ENCODE measurements at places on chromosomes 5 and 9.
A peak's percentile ranks its signal among the peaks of the same experiment; 100 is the strongest.

GRCh38 chr9:72882117-72882775 is 70.6 kb downstream of the ALDH1A1 start:
- DNase-seq: no peak
- H3K36me3 ChIP-seq: peaks cover 18% of the 10 kb centered on the region
- H3K4me3 ChIP-seq: no peak overlapping the region
- peaks cover 6% of the 10 kb centered on the region for H3K27me3 ChIP-seq

GRCh38 chr5:88364991-88365390 is 96.3 kb upstream of the TMEM161B start:
- DNase-seq: no peak
- H3K36me3 ChIP-seq: no peaks in the 10 kb centered on the region
- no peak overlapping the region for H3K4me3 ChIP-seq
- no peaks in the 10 kb centered on the region for H3K4me1 ChIP-seq
- no peak overlapping the region for H3K27ac ChIP-seq

GRCh38 chr9:14881006-14881405 is 29.2 kb downstream of the FREM1 start:
- H3K36me3 ChIP-seq: no peaks in the 10 kb centered on the region
- no peak overlapping the region for H3K27ac ChIP-seq
- no peaks in the 10 kb centered on the region for H3K27me3 ChIP-seq
- H3K4me3 ChIP-seq: no peak overlapping the region
- no peak for DNase-seq

GRCh38 chr5:146344155-146345118 is 5.8 kb downstream of the POU4F3 start:
- H3K27me3 ChIP-seq: peaks cover 67% of the 10 kb centered on the region
- H3K36me3 ChIP-seq: no peaks in the 10 kb centered on the region
- H3K4me3 ChIP-seq: no peak overlapping the region
- H3K4me1 ChIP-seq: no peaks in the 10 kb centered on the region
- no peak for DNase-seq
- H3K27ac ChIP-seq: no peak overlapping the region

- H3K27me3 ChIP-seq: peaks cover 4% of the 10 kb centered on the region
- peaks cover 28% of the 10 kb centered on the region for H3K4me1 ChIP-seq
- H3K27ac ChIP-seq: peak overlapping the region; percentile 76
- no peak overlapping the region for H3K4me3 ChIP-seq
- H3K36me3 ChIP-seq: peaks cover 21% of the 10 kb centered on the region
These were observed 90.2 kb upstream of the CACNA1B start for GRCh38 chr9:137787381-137787780.

DNA sequence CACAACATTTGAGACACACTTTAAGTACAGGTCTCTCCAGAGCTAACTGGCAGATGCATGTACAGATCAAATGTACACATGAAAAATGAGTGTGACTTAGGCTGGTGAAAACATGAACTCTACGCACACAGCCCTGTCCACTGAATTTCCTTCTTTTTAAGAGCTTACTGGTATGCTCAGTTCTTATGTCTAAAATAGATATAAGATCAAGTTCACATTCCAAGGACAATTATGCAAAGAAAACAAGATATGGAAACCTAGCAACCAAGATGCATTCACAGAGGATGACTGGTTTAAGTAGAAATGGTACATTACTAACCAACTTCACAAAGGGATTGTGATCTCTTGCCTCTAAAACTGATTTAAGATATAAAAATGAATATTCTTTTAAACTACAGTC is 56.7 kb downstream of the TLE1 start:
- H3K36me3 ChIP-seq: peaks cover 3% of the 10 kb centered on the region
- peak; percentile 91 for DNase-seq
- peaks cover 89% of the 10 kb centered on the region for H3K4me1 ChIP-seq
- peak overlapping the region; percentile 68 for H3K4me3 ChIP-seq

- peak overlapping the region; percentile 94 for H3K27ac ChIP-seq
- peaks cover 37% of the 10 kb centered on the region for H3K36me3 ChIP-seq
These were observed 25.5 kb downstream of the ADAM19 start for GRCh38 chr5:157549954-157550549.

- DNase-seq: no peak
- peaks cover 8% of the 10 kb centered on the region for H3K4me1 ChIP-seq
- H3K4me3 ChIP-seq: no peak overlapping the region
- H3K27ac ChIP-seq: no peak overlapping the region
- H3K36me3 ChIP-seq: no peaks in the 10 kb centered on the region
- H3K27me3 ChIP-seq: peaks cover 1% of the 10 kb centered on the region
These were observed 140.7 kb downstream of the PIK3R1 start for GRCh38 chr5:68356216-68356615.

DNA sequence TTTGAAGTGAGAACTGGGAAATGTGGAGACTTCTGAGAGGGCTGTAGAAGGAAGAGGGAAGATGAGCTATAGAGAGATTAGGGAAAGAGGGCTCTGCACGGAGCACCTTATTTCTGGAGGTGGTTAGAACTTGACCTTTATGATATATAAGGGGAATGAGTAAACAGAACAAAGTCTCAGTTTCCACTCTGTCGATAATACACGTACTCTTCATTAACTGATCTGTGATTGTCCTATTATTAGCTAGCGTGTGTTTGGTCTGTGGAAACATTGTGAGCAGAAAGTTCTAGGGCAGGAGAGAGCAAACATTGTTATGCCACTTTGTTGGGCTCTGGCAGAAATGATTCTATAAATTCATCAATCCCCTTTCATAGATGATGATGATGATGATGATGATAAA is 118.5 kb downstream of the UGCG start:
- no peaks in the 10 kb centered on the region for H3K27me3 ChIP-seq
- no peak overlapping the region for H3K4me3 ChIP-seq
- no peak overlapping the region for H3K27ac ChIP-seq
- DNase-seq: no peak
- peaks cover 47% of the 10 kb centered on the region for H3K4me1 ChIP-seq

DNA sequence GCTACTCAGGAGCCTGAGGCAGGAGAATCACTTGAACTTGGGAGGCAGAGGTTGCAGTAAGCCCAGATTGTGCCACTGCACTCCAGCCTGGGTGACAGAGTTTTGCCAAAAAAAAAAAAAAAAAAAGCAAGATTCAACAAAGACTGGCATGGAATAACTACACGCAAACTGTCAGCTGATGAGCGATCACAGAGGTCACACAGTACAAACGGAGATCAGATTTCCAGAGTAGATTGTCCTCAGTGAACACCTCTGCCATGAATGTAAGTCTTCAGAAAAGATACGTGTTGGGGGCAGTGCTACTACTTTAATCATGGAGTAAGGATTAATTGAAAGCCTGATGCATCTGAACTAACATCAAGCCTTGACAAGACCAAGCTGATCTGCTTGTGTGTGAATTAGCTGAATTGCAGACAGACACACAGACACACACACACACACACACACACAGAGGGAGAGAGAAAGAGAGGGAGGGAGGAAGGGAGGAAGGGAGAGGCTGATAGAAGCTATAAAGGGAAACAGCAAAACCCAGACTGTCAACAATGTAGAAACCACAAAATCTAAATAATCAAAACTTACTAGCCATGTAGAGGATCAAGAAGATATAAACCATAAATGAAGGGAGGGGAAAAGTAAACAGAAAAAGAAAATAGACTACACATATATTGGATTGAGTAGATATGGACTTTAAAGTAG is 222.9 kb upstream of the ZNF462 start:
- no peaks in the 10 kb centered on the region for H3K36me3 ChIP-seq
- no peak for DNase-seq
- H3K27ac ChIP-seq: no peak overlapping the region
- H3K4me3 ChIP-seq: no peak overlapping the region

DNA sequence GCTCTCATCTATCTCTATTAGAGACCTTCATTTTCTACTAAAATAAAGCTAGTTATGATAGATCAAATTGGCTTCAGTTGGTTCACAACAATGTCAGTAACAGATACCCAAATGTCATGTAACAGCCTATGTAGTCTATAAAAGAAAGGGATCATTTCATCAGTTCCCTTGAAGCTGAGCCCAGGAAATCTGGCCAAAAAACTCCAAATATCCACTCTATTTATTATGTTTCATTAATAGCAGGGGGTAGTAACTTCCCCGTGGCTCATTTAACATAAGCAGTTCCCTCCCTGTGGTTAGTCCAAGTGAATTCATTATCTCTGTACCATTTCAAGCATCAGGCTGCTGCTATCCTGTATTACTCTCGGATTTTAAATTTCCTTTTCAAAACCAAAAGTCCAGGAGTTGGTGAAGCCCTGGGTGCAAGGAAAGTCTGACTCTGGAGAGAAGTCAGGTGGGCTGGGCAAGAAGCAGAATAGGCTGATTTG is 66.0 kb downstream of the SH3PXD2B start:
- H3K4me1 ChIP-seq: peaks cover 12% of the 10 kb centered on the region
- H3K4me3 ChIP-seq: no peak overlapping the region
- H3K36me3 ChIP-seq: peaks cover 10% of the 10 kb centered on the region
- no peak overlapping the region for H3K27ac ChIP-seq
- no peak for DNase-seq

GRCh38 chr9:91131433-91131839 is 230.3 kb downstream of the AUH start:
- H3K36me3 ChIP-seq: no peaks in the 10 kb centered on the region
- peak overlapping the region; percentile 93 for H3K27ac ChIP-seq
- DNase-seq: peak; percentile 95

GRCh38 chr9:37104183-37104889 is 16.0 kb upstream of the ZCCHC7 start:
- peak overlapping the region; percentile 87 for H3K27ac ChIP-seq
- DNase-seq: peak; percentile 80
- peaks cover 4% of the 10 kb centered on the region for H3K27me3 ChIP-seq

- no peak overlapping the region for H3K4me3 ChIP-seq
- no peaks in the 10 kb centered on the region for H3K36me3 ChIP-seq
- H3K4me1 ChIP-seq: peaks cover 26% of the 10 kb centered on the region
- peaks cover 28% of the 10 kb centered on the region for H3K27me3 ChIP-seq
- no peak overlapping the region for H3K27ac ChIP-seq
These were observed 66.4 kb upstream of the COL15A1 start for GRCh38 chr9:98877311-98877710.

DNA sequence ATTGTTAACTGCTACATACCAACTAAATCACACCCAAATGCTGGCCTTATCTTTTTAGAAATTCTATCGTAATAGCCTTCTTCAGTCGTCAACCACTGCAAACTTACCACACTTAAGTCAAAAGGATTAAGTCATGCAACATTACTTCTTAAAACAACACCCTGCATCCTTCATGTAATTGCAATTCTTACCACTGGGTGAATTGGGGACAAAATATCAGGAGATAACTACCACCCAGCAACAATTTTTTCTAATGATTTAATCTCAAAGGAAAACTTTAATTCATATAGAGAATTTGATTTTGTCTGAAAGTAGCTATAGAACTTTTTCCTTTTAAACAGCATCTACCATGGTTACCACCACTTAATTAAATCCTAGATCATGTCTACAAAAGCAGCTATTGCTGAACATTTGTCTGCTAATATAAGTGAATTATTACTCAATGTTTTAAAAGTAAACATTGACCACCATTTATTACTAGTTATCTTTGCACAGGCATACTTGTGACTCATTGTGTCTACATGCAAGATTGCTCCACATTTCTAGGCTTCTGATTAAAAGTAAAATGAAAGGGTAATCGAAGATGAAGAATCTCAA is 10.5 kb downstream of the MLLT3 start:
- peak overlapping the region; percentile 80 for H3K4me3 ChIP-seq
- H3K36me3 ChIP-seq: peaks cover 5% of the 10 kb centered on the region
- peak overlapping the region; percentile 61 for H3K27ac ChIP-seq
- DNase-seq: peak; percentile 76
- peaks cover 68% of the 10 kb centered on the region for H3K4me1 ChIP-seq

Measured in HFFc6 (cell line).